ENCODE measurements at places on chromosomes 3 and 15. TPM values are rescaled to one million over a fixed set of nuclear protein-coding genes. Genes with fewer than 3 reads are reported as not detected.

ATP8B4 gene
- total RNA-seq: 296 TPM

ALS2CL gene
- not detected for total RNA-seq

HHATL gene
- total RNA-seq: not detected

UROC1 gene
- total RNA-seq: not detected

CLEC3B gene
- total RNA-seq: not detected

DNA sequence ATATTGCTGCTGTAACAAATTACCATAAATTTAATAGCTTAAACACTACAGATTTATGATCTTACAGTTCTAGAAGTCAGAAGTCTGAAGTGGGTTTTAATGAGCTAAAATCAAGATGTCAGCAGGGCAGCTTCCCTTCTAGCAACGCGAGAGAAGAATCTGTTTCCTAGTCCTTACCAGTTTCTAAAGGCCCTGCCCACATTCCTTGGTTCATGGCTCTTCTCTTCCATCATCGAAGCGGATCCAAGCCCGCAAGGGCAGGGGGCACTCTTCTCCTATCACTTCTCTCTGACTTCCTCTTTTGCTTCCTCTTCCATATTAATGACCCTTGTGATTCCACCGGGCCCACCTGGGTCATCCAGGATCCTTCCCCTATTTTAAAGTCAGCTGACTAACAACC lies 16.1 kb downstream of the MINDY4B start:
- no peak for DNase-seq
- H3K36me3 ChIP-seq: no peaks in the 10 kb centered on the region

DNA sequence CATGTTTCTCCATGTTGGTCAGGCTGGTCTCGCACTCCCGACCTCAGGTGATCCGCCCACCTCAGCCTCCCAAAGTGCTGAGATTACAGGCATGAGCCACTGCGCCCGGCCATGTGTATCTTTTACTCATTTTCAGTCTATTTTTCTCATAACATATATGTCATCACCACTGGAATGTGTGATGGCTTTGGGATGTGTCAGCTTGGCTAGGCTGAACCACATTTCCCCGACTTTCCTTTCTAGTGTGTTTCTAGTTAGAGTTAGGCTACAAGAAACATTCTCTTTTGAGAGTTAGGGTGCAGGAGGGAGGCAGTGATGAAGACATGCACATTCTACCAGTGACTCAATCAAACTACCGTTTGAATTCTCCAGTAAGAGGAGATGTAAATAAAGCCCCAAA lies 444.9 kb upstream of the THBS1 start:
- no peak overlapping the region for H3K27ac ChIP-seq
- H3K4me1 ChIP-seq: no peaks in the 10 kb centered on the region
- no peak overlapping the region for H3K4me3 ChIP-seq
- no peak for DNase-seq
- H3K27me3 ChIP-seq: peaks cover 51% of the 10 kb centered on the region

DNA sequence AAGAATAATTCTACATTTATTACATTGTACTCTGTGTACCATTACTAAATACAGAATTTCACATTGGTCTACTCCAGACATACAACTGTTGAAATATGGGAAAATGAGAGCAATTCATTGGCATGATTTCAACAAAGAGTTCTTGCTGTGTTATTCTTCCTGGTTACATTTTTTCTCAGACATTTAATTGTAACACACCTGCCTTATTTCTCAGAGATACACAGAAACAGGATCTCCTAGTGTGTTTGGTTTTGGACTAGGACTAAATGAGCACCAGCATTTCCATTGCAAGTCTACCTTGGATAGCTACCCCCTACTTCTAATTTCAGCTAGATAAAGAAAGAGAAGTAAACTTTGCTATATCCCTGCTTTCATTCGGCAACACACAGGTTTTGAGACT lies 274.3 kb upstream of the CNTN4 start:
- no peaks in the 10 kb centered on the region for H3K4me1 ChIP-seq
- H3K36me3 ChIP-seq: no peaks in the 10 kb centered on the region
- H3K27me3 ChIP-seq: no peaks in the 10 kb centered on the region
- H3K4me3 ChIP-seq: no peak overlapping the region
- DNase-seq: no peak

GRCh38 chr15:22973987-22974386 lies 6.2 kb downstream of the CYFIP1 start:
- peaks cover 6% of the 10 kb centered on the region for H3K4me1 ChIP-seq
- peaks cover 8% of the 10 kb centered on the region for H3K27me3 ChIP-seq
- no peak overlapping the region for H3K4me3 ChIP-seq
- no peak for DNase-seq
- no peak overlapping the region for H3K27ac ChIP-seq

DNA sequence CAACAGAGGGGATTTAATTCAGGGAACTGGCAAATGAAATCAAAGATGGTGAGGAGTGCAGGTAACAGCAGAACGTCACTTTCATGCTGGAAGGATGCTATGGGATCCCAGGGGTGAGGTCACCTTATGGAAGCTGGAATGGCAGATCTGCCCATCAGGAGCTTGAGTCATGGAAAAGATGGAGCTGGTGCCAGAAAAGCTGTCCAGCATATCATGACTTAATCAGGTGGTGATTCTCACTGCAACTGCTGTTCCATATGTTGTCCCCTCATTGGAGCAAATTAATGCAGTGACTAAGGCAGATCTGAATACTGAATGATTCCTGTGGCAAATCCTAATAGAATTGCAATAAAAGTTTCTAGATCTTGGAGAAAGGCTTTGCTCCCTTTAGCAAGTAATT lies 38.4 kb downstream of the HHLA2 start:
- no peak overlapping the region for H3K4me3 ChIP-seq
- H3K27me3 ChIP-seq: no peaks in the 10 kb centered on the region
- DNase-seq: no peak

GRCh38 chr3:5231487-5231886 lies 44.0 kb downstream of the EDEM1 start:
- no peaks in the 10 kb centered on the region for H3K27me3 ChIP-seq
- DNase-seq: no peak
- H3K4me3 ChIP-seq: no peak overlapping the region
- no peaks in the 10 kb centered on the region for H3K36me3 ChIP-seq
- H3K27ac ChIP-seq: no peak overlapping the region

GRCh38 chr3:104472221-104472620 lies 894.5 kb upstream of the ALCAM start:
- peaks cover 9% of the 10 kb centered on the region for H3K36me3 ChIP-seq
- no peak for DNase-seq

GRCh38 chr15:75407083-75407482 lies 38.7 kb upstream of the MAN2C1 start:
- peak overlapping the region; percentile 42 for H3K4me3 ChIP-seq
- H3K27me3 ChIP-seq: no peaks in the 10 kb centered on the region
- peak overlapping the region; percentile 36 for H3K27ac ChIP-seq
- DNase-seq: no peak
- peaks cover 39% of the 10 kb centered on the region for H3K36me3 ChIP-seq
- peaks cover 35% of the 10 kb centered on the region for H3K4me1 ChIP-seq

DNA sequence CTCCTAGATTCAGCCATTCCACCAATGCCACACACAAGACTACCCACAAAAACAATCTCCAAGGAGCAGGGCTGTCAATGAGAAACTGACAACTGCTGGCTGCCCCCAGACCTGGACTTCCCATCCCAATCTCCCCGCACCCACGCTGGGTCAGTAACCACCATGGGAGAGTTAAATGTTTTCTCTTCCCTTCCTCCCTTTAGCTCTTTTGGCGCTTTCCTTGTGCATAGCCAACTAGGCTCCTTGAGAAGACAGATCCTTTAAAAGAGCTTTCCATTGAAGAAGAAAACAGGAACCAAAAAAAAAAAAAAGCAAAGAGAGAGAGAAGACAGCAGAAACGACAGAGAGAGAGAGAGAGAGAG lies 8.3 kb downstream of the BCL6 start:
- peaks cover 15% of the 10 kb centered on the region for H3K36me3 ChIP-seq
- H3K4me3 ChIP-seq: peak overlapping the region; percentile 99
- DNase-seq: no peak
- H3K27ac ChIP-seq: peak overlapping the region; percentile 100

- DNase-seq: no peak
- no peak overlapping the region for H3K4me3 ChIP-seq
- H3K27ac ChIP-seq: no peak overlapping the region
- H3K4me1 ChIP-seq: no peaks in the 10 kb centered on the region
- peaks cover 6% of the 10 kb centered on the region for H3K27me3 ChIP-seq
These were observed 39.9 kb downstream of the LMCD1 start for GRCh38 chr3:8541486-8541885.

DNA sequence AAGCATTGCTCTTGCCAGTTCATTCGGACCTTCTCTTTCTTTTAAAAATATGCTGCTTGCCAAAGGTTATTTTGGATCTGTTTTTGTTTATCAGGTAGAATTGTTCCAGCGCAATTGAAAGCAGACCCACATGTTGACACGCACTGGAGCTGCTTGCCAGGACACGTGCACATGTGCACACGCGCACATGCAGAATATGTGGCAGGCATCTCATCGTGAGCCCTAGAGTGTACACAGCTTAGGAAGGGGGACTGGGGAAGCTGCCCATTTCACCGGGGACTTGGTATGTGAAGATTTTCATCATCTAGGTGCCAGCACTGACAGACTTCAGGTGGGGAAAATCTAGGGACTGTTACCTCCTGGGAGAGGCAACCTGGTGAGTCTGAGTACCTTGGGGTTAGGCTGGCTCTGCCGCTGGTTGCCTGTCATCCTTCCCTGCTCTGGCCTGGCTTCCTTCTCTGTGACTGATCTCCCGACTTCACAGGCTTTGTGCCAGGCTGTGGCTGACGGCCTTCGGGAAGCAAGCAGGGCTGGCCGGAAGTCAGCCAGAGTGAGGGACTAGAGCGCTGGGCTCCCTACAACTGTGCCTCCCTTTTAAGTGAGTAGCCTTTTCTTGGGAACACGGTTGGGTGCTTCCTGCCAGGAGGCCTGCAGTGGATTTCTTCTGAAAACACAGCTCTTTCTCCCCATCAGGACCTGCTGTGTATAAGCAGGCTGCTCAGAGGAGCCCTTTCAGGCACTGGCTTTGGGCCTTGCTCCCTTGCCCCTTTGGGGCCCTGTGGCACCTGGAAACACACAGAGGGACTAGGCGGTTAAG lies 129.3 kb downstream of the EEFSEC start:
- H3K4me3 ChIP-seq: no peak overlapping the region
- no peaks in the 10 kb centered on the region for H3K27me3 ChIP-seq
- H3K36me3 ChIP-seq: no peaks in the 10 kb centered on the region
- peaks cover 6% of the 10 kb centered on the region for H3K4me1 ChIP-seq
- DNase-seq: no peak
- H3K27ac ChIP-seq: no peak overlapping the region

DNA sequence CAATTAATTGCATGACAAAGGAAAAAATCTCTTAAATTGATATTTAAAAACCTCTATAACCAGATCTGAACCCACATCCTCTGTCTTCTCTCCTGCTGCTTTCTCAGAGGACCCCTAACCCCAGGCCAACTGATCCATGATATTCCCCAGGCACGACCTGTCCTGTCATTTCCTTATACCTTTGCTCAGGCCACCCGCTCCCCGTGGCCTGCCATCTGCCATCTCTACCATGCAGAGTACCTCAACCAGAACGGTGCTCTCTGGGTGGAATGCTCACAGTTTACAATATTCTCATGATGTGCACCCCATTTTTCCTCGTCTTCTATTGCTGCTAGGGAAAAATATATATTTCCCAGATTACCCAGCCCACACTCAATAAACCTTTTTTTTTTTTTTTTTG lies 57.7 kb downstream of the ARHGEF3 start:
- peaks cover 38% of the 10 kb centered on the region for H3K4me1 ChIP-seq
- H3K27ac ChIP-seq: peak overlapping the region; percentile 68
- H3K36me3 ChIP-seq: peaks cover 18% of the 10 kb centered on the region
- H3K4me3 ChIP-seq: no peak overlapping the region

DNA sequence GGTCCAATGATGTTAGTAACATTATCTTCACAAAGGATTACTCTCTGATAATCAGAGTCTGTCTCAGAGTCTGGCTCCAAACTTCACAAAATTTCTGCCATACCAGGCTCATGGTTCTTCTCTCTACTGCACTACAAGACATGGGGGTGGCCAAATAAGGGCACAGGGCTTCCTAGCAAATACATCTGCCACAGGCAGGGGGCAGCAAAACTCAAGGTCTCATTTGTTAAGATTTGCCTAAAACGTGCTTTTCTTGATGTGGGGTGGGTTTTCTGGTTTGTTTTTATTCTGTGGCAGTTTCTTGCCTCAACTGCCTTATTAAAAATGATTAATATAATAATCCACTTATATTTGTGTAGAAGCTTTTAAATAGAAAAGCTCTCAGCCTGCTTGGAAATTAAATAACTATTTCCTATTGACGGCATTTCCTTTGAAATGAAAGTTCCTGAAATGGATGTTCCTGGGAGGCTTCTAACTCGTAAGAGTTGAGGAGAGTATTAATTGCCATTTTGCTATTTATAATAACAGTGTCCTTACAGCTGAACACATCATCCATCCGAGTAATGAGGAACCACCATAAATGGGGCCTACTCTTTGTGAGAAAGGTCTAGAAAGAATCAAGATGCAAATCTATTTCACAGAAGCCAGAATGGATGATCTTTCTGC lies 53.8 kb downstream of the SST start:
- H3K4me3 ChIP-seq: no peak overlapping the region
- peaks cover 17% of the 10 kb centered on the region for H3K27me3 ChIP-seq
- H3K27ac ChIP-seq: no peak overlapping the region

GRCh38 chr15:73357999-73358665 lies 10.6 kb downstream of the HCN4 start:
- no peaks in the 10 kb centered on the region for H3K4me1 ChIP-seq
- H3K4me3 ChIP-seq: no peak overlapping the region
- H3K27ac ChIP-seq: no peak overlapping the region

Data from natural killer cell treated with Interleukin-12 subunit alpha and Interleukin-12 subunit beta and Interleukin-15 and Interleukin-18, amount 100 ng/mL, for 72 hours (primary cell).